GM23338 (cell line): ENCODE measurements at places on chromosomes 4 and X.

DNA sequence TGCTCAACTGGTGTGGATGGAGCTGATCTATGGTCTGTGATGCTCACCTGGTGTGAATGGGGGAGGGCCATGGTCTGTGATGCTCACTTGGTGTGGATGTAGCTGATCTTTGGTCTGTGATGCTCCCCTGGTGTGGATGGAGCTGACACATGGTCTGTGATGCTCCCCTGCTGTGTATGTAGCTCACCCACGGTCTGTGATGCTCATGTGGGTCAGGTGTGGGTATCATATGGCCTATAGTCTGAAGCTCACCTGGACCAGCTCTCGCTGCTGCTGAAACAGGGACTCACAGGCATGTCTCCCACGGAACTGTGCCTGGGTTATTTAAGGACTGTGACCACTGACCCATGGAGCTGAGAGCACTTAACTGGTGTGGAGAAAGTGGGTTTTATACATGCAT is 109.7 kb downstream of the CRLF2 start:
- DNase-seq, result no peak

DNA sequence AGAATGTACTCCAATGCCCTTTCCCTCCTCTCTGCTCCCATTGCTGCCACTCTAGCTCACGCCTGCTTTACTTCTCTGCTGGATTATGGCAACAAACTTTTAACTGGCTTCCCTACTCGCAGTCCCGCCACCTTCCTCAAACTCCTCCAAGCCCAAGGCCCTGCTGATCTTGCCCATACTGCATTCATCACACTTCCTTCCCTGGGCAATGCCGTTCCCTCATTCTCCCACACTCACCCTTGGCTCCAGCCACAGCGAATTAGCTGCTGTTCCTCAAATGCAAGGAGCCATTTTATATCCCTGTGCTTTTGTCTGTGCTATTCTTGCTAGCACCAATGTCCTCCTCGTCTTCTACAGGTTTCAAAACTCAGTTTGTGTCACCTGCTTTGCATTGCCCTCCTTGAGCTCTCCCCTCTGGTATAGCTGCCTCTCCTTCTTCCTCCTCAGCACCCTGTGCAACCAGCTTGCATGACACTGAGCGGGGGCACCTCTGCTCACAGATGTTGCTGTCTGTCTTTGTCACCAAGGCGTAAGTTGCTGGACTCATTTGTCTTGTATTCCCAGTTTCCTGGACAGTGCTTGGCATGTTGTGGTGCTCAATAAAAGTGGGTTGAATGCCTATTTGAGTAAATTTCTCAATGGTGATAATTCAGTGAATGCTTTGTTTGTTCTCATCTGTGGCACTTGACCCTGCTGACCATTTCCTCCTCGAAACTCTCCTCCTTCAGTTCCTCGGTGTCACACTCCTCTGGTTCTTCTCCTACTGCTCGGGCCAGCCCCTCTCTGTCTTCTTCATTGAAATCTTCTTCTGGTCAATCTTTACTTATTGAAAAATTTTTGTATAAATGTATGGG is 22.4 kb upstream of the MGST2 start:
- DNase-seq, result no peak

GRCh38 chr4:22667332-22667940 is 25.3 kb upstream of the GBA3 start:
- DNase-seq, result no peak

GRCh38 chrX:69505772-69506616 is 1.9 kb downstream of the NALF2 start:
- DNase-seq, result peak; percentile 12

DNA sequence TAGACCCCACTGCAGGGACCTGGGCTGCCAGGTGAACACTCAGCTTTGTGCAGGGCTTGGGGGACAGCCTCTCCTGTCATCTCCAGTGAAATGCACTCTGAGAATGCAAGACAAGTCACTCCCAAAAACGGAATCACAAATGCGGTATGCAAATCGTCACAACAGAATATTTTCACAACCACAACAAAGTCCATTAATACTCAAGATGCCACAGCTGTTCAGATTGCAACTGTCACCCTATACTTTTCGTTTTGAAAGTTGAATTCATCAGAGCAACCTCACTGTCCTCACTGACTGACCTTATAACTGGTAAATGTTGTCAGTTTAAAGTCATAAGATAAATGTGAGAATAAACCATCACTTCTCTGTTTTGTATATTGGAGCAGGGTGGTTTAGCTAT is 16.6 kb downstream of the JAKMIP1 start:
- DNase-seq, result no peak

DNA sequence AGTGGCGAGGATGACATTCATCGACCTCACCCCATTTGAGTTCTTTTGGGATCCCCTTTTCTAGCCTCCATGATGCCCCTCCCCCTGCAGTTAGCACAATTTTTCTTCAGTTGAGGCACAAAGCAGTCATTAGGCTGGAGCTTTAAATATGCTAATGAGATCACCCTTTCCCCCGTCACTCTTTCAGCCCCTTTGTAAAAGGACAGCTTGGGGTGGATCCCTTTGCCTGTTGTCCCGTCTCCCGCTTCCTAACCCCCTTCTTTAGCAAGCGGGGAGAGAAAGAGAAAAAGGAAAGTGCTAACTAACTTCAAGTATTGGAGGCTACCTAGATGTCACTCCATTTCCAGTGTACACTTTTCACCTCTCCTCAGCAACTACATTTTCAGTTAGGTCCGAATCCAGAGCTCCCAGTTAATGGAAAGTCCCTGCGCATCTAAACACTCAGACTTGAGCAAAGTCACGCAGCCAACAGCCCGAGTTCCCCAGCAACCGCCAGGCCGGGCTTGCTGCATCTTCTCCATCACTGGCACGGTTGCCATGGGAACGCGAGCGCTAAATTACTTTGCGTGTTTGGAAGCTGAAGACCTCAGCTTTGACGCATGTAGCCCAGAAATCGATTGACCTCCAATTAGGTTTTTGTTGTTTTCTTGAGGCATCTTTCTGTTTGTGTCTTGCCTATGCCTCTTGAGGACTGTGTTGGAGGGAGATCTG is 76.8 kb downstream of the RTL5 start:
- DNase-seq, result peak; percentile 78

DNA sequence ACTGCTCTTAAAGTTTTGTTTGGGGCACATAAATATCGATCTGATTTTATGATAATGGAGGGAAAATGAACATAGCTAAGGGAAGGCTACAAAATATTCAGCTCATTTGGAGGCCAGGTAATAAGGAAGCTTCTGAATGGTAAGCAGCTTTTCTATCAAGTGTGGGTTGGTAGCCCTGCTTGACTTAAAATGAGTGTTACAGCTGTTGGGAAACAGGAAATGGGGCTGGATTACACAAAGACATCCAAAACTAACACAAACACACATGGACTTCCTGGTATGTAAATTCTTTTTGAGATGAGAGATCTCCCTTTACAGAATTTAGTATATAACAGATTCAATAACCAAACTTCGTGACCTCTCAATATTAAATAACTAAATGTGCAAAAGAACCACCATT is 58.0 kb downstream of the FGF16 start:
- no peak for DNase-seq
